HS-5 (cell line): ENCODE measurements at places on chromosomes 11 and 22.
A peak's percentile ranks its signal among the peaks of the same experiment; 100 is the strongest.

DNA sequence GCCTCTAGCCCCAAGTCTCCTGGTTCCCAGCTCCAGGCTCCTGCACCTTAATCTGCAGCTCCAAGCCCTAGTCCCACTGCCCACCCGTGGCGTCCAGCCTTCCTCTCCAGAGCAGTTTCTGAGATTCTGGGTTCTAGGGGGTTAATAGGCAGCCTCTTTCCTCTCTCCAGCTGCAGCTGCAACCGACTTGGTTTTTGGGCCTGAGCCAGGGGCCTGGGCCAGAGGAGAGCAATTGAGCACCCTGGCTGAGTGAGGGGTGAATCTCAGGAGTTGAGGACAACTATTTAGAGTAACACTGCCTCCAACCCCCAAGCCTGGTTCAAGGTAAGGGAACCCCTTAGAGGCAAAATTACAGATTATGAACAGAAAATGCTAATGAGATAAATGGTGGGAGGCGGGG lies 9.0 kb upstream of the CHRM1 start:
- DNase-seq = no peak

GRCh38 chr11:47328449-47329390 lies 23.8 kb downstream of the MYBPC3 start:
- DNase-seq = no peak

GRCh38 chr22:42062506-42063170 lies 8.0 kb downstream of the NAGA start:
- no peak for DNase-seq

- DNase-seq = no peak
Measured at GRCh38 chr22:48309115-48309705, 1518.5 kb downstream of the BRD1 start.

GRCh38 chr11:94934846-94935245 lies 38.5 kb downstream of the CWC15 start:
- no peak for DNase-seq

DNA sequence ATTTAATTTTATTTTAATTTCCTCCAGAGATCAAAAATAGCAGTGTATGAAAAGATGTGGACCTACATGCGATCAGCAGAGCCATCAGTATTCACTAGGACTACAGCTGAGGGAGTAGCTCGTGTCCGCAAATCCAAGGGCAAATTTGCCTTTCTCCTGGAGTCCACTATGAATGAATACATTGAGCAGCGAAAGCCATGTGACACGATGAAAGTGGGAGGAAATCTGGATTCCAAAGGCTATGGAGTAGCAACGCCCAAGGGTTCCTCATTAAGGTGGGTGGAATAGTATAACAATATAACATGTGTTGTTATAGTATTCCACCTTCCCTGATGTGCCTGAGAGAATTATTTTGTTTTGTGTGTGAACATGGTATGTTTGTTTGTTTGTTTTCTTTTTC lies 88.3 kb downstream of the MSANTD4 start:
- no peak for DNase-seq

- no peak for DNase-seq
Measured at GRCh38 chr11:126891556-126892217, 108.9 kb downstream of the KIRREL3 start.

DNA sequence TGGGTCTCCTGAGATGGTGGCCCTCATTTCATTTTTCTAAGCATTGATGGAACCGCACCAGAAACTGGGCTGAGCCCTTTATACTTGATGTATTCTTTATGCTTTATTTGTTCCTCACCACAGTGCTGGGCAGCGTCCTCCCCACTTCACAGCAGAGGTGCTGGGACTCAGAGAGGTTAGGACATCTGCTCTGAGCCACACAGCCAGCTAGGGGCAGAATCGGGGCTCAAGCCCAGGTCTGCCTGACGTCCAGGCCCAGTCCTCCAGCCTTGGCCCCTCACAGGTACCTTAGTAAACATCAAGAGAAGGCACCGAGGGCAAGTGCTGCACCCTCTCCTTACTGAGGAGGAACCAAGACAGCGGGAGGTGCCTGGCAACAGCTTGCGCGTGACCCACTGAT lies 20.2 kb upstream of the SHISAL1 start:
- no peak for DNase-seq

GRCh38 chr11:125345421-125346178 lies 150.5 kb downstream of the FEZ1 start:
- no peak for DNase-seq

DNA sequence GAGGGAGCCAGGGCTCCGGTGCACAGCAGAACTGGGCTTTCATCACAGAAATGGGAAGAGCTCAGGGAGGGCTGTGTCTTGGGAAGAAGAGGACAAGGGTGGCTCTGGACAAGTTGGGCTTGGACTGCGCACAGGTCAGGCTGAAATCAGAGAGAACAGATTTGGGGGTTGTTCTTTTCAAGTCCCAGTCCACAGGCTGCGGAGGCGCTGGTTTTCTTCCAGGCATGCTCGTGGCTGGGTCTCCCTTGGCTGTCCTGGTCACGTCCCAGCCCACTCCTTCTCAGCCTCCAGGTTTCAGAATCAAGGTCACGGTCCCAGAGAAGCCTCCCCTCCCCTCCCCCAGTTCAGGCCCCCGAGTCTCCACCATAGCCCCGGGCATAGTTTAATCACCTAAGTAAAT lies 17.0 kb downstream of the NECTIN1 start:
- DNase-seq = no peak

DNA sequence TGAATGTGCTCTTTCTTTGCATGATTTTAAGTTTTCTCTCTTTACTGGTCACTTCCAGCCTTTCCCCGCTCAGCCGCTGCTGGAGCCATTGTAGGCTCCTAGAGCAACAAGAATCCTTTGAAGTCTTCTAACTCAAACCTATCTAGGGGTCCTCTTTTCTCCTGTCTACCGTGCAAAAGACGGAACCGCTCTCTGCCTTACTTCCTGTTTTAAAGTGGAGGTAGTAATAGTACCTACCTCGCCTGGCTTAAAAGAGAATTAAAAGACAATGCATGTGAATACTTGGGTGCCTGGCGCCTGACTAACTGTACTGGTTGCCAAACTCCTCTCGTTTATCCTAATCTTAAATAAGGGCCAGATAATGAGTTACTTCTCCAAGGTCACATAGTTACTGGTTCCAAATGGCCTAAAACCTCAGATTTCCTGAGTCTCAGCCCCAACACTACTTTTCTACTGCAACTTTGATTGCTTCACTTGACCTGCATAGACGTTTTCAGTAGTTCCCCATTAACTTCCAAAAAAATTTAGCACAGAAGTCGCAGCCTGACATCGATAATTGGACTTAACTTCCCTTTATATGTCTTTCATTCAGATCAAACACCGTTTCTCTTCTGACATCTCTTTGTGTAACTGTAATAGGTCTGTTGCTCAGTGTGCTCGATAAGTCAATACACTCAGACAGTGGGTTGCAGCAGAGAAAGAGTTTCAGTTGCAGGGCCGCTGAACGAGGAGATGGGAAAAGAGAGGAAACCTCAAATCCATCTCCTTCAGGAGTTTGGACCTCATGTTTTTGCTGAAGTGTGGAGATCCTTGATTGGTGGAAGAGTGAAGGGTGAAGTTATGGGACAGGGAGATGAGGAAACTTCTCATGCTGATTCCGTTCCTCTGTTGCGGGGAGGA lies 891 bp downstream of the SAMM50 start:
- no peak for DNase-seq

DNA sequence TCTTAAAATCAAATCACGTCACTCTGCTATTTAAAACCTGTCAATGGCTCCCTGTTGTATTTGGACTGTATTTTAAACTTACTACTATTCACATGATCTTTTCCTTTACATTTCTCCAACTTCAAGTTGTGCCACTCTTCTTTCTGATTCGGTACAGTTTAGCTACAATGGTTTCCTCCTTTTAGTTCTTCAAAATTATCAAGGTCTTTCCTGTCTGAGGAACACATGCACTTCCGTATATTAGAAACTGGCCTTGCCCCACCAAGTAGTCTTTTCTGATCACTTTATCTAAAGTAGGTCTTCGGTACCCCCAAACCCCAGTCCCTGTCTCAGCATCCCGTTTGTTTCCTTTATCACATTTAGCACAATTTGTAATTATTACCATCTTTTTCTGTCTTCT lies 81.8 kb downstream of the MTMR3 start:
- DNase-seq = no peak

GRCh38 chr11:69055598-69056516 lies 7.1 kb downstream of the TPCN2 start:
- no peak for DNase-seq

DNA sequence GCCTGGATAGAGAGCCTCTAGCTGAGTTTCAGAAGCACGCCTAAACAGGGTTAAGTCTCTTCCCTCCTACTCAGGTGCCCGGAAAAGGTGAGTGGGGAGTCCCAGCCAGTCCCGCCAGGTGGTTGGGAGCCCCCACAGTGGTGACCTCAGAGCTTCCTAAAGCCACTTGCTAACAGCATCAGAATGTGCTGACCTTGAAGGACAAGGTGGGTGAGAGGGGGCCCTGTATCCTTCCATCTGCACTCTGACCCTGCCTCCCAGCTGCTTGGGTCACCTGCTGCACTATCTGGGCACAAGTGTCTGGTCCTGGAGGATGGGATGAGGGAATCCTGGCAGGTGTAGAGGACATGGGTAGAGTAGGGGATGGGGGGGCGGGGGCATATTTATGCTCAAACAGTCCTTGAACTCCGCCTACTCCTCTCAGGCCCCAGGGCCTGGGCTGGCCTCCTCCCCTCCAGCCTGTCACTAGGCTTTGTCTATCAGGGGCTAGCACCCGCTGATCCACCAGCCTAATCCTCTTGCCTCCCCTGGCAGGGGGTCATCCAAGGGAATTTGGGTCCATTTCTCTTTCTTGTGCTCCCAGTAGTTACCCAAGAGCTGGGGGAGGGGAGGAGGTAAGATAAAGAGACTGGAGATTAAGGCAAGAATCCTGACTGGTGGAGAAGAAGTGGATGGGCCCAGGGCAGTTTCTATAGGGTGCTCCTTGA lies 3.4 kb downstream of the USP2 start:
- no peak for DNase-seq

DNA sequence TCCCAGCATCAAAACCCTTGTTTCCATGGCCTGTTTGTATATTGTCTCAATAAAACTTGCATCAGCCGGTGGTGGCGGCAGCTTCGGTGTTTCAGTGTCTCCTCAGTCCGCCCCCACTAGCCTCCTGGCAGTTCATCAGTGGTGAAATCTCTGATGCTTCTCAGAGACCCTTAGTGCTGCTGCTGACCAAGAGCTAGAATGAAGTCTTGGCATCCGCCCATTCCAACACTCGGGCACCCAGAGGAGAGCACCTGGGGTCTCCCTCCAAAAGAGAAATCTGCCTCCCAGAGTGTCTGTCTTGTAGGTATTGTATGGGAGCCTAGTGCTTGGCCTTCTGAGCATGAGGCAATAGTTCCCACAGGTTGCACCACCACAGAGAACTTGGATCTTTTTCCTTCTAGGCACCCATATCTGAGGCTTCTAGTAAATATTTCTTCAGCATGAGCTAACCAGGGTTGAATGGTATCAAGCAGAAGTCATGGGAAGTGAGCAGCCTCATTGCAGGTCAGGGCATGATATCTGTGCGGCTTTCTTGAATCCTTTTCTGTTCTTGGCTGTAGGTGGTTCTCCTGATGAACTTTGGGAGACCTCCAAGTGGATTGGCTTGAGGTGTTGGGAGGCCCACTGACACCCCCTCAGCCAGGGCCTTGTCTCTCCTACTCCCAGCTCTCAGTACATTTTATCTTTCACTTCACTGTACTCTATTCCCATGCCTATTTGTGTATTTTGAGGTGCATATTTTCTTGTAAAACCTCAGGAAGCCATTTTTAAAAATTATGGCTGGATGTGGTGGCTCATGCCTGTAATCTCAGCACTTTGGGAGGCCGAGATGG lies 13.2 kb upstream of the AIFM3 start:
- DNase-seq = no peak

GRCh38 chr11:73192272-73192671 lies 25.8 kb upstream of the P2RY2 start:
- no peak for DNase-seq

GRCh38 chr11:16781936-16782919 lies 43.8 kb downstream of the C11orf58 start:
- DNase-seq = no peak

DNA sequence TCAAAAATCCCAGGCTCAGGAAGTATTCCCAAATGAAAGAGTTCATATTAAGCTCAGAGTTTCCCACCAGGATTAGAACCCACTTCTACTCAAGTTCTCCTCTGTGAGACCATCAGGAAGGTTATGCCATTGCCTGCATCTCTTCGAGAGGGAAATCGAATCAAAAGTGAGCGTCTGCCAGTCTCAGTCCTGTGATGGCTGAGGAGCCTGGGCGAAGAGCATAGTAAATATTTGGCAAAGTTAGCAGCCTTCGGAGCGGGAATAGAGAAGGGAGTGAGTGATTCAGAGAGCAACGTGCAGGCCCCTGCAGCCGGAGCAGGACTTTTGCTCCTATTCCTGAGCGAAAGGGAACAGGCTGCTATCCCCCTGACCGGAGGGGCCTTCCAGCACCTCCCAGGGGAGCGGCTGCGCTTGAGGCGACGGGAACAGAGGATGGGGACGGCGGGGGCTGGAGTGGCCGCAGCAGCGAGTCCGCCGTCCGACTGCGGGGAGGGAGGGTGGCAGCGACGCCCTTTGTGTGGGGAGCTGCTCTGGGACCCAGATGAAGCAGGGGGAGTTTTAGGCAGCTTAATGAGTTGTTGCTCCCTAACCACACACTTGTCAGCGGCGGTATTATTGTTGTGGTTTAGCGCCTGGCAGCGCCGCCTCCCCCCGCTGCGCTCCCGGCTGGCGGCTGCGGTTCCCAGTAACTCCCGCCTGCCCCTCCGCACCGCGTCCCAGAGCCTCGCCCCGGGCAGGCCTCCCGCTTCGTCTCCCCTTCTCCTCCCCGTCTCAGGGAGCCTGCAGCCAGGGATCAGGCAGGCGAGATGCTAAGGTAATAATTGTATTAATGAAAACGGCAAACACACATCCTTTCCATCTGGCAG lies 21.7 kb upstream of the NRGN start:
- DNase-seq = peak; percentile 18

GRCh38 chr11:62401356-62401755 lies 17.5 kb upstream of the SCGB1A1 start:
- DNase-seq = no peak

DNA sequence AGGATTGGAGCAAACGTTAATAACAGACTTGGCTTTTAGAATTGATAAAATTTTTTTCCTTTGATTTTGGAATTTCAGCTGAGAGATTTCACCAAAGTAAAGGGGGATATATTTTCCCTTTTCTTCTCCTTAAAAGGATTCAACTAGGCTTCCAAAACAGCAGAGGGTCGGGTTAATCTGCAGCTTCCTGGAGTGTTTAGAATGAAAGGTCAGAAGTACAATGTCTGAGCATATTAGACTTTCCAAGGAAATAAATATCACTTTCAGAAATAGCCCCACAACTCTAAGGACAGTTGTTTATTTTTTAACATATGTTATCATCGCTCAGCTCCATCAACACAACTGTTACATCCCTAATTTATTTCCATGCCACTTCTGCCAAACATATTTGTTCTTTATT lies 1532.9 kb upstream of the RAG2 start:
- DNase-seq = no peak

GRCh38 chr11:108093128-108093904 lies 28.1 kb upstream of the ACAT1 start:
- DNase-seq = no peak

GRCh38 chr11:77038029-77038824 lies 4.0 kb downstream of the B3GNT6 start:
- no peak for DNase-seq
